Activated naive CD8-positive, alpha-beta T cell treated with anti-CD3 and anti-CD28 coated beads, Interleukin-2, amount 50 U/mL, for 24 hours (primary cell): ENCODE measurements at places on chromosomes 7 and 10.

- peak; percentile 45 for DNase-seq
Observed at GRCh38 chr10:1368842-1369171, 312.6 kb downstream of the WDR37 start.

GRCh38 chr7:106166651-106167342, 54.7 kb upstream of the SYPL1 start:
- DNase-seq: peak; percentile 40

- no peak for DNase-seq
Observed at GRCh38 chr10:97851341-97852001, 1.8 kb downstream of the GOLGA7B start.

DNA sequence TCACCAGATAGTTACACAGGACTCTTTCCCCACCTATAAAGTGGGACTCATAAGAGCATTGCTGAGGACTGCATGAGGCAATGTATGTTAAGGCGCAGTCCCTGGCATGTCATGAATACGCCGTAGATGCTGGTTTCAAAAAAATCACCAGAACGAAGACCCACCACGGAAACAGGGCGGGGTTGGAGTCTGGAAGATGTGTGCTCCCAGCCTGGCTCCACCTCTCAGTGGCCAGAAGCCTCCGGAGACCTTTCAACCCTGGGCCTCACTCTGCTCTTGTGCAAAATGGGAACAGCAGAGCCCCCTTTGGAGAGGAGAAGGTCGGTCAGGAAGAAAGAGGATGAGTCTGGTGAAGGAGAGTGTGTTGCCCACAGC, 12.4 kb upstream of the ZMIZ1 start:
- no peak for DNase-seq

GRCh38 chr7:98230746-98231471, 19.7 kb downstream of the BHLHA15 start:
- DNase-seq: no peak

- peak; percentile 30 for DNase-seq
Observed at GRCh38 chr7:137895301-137896221, 48.8 kb upstream of the DGKI start.

DNA sequence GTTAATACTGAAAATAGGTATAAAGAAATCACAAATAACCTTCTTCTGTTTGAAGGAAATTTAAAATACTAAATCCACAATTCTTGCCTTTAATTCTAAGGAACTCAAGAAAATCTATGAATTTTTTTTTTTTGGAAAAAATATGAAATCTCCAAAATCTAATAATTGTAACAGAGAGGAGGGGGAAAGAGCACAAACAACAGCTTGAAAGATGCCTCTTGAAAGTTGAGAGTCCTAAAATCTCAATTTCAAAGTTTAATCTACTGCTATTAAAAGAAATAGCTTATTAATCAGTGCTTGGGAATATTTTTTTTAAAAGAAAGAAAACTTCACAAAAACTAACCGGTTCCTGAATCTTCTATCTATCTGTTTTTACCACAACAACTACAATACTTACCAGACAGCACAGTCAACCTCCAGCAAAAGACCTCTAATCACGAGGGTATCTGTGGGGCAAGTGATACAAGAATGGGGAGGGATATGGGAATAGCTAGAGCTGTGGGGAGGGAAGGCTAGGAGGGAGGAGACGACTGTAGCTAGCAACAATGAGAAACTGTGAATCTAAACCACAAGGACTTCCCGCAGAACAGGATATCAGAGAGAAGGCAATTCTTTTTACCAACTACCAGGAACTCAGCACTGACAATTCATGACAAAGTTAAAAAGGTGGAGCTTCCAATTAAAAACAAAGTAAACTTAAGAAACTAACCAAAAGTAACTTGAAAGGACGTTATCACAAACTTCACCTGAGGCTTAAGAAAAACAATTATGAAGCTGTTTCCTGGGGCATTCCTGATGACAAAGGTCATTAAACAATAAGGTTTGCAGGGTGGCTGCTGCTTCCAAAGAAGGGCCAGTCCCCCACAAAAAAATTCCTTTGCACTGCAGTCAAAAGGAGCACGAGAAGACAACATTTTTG, at the start of gene USP54:
Gene USP54, minus strand, starts transcription at position 462 of the 919 bp plus-strand sequence. CDS start 15,684 bp downstream, outside the sequence.
- DNase-seq: no peak

DNA sequence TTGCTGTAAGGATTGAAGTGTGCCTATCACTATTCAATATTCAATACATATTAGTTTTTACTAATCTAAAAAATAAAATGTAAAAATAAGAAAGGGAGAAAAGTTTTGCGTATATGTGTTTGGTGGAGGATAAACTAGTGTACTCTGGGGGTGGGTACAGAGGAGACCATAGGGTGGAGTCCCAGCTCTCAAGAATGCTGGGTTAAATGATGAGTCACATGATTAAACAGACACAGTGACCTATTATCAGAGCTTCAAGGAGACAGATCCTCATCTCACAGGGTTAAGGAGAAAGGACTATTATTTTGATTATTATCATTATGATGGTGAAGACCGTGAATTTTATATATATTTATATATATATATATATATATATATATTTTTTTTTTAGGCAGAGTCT, 77.5 kb downstream of the AFAP1L2 start:
- DNase-seq: no peak

GRCh38 chr7:31302356-31302755, 38.2 kb downstream of the NEUROD6 start:
- DNase-seq: no peak

DNA sequence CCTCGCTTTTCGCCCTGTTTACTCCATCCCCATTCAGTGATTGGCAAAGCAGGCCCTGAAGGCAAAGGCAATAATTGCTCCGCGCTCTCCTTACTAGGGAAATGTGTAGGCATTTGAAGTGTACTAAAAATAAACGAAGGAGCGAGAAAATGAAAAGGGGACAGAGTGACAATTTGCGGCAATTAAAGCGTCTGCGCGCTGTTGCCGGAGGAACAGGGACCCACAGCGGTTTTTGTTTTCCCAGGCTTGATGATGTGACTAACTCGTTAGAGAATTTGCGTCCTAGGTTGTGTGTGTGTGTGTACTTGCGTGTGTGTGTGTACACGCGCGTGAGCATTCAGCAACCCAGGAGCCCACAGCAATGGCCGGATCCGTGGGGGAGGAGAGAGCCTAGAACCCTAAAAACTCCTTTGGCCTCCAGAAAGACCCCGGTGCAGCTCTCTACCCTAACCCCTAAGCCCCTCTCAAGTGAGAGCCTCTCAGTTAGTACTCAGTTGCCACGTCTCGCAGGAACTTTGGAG, 7.8 kb upstream of the DLX6 start:
- no peak for DNase-seq
